ENCODE measurements at places on chromosomes 6 and 20. TPM values are rescaled to one million over a fixed set of nuclear protein-coding genes. Genes with fewer than 3 reads are reported as not detected.

Gene ARMH2
- not detected for polyA plus RNA-seq

Gene RNF182
- polyA plus RNA-seq = 38.1 TPM

Gene F13A1
- 6.2 TPM for polyA plus RNA-seq

Gene SYTL3
- polyA plus RNA-seq = 8.0 TPM

Data from brain (organoid and tissue), 16 donors.